ENCODE measurements at places on chromosomes 7 and 10.

DNA sequence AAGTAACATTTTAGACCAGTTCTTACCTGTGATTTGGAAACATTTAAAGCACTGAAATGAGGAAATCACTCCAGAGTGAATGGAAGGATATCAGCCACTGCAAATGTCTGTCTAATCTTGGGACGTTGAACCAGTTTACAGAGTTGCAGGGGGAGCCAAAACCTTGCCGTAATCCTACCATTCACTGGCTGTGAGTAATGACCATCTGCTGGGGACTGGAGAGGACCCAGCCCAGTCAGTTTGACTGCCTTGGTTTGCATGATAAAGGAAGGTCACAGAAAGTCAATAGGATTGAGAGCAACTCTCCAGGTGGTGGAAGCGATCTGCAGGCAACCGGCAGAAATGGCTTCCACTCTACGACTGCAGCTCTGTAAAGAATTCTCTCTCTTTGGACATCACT is 167.2 kb downstream of the AKR1D1 start:
- DNase-seq, result no peak

DNA sequence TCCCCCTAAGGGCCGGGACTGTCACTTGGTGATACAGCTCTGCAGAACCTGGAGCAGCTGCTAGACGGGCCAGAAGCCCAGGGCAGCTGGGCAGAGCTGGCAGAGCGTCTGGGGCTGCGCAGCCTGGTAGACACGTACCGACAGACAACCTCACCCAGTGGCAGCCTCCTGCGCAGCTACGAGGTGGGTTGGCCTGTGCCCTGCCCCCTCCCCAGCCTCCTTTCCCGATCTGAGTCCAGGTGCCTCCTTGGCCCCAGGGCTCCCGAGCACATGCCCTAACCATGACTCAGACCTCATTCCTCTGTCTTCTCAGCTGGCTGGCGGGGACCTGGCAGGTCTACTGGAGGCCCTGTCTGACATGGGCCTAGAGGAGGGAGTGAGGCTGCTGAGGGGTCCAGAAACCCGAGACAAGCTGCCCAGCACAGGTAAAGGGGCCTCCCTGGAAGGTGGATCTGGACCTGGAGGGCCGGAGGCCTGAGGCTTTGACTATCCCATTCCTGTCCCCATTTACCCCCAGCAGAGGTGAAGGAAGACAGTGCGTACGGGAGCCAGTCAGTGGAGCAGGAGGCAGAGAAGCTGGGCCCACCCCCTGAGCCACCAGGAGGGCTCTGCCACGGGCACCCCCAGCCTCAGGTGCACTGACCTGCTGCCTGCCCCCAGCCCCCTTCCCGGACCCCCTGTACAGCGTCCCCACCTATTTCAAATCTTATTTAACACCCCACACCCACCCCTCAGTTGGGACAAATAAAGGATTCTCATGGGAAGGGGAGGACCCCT is 6.4 kb downstream of the NFKB2 start:
- DNase-seq, result no peak

- DNase-seq, result no peak
These were observed 7.5 kb downstream of the AGK start for GRCh38 chr7:141558544-141559183.

GRCh38 chr7:83519240-83519639 is 129.7 kb downstream of the SEMA3E start:
- no peak for DNase-seq

DNA sequence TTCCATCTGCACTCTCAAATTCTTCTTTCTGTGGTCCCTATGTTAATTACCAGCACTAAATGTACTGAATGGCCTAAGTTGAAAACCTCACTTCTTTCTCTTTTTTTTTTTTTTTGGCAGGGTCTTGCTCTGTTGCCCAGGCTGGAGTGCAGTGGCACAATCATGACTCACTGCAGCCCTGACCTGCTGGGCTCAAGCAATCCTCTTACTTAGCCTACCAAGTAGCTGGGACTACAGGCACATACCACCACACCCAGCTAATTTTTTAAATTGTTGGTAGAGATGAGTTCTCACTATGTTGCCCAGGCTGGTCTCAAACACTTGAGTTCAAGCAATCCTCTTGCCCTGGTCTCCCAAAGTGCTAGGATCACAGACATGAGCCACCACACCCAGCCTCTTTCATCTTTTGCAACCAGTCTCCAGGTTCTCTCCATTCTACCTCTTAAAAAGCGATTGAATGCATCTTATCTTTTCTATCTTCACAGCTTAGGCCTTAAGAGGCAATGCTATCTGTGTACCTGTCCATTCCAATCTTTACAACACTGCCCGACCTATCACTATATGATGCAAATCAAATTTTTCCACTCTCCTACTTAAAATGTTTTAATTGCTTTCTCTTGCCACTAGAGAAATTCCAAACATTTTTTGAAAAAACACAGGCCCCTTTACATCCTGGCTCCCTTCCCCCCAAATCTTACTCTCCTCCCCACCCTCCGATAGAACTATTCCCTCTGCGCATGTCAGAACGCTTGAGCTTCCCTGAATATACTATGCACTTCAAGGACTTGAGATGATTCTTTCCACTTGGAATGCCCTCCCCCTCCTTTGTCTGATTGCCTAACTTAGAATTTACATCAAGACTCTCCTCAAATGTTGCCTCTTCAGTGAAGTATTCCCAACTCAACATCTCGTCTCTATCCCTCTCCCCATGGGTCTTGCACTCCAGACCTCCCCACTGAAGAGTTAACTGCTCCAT is 6.0 kb downstream of the ICA1 start:
- no peak for DNase-seq

- DNase-seq, result no peak
These were observed 13.7 kb downstream of the SRGN start for GRCh38 chr10:69101451-69102095.

- no peak for DNase-seq
These were observed 108.5 kb upstream of the C7orf33 start for GRCh38 chr7:148481971-148482626.

GRCh38 chr7:94378356-94378755 is 16.3 kb upstream of the COL1A2 start:
- no peak for DNase-seq

DNA sequence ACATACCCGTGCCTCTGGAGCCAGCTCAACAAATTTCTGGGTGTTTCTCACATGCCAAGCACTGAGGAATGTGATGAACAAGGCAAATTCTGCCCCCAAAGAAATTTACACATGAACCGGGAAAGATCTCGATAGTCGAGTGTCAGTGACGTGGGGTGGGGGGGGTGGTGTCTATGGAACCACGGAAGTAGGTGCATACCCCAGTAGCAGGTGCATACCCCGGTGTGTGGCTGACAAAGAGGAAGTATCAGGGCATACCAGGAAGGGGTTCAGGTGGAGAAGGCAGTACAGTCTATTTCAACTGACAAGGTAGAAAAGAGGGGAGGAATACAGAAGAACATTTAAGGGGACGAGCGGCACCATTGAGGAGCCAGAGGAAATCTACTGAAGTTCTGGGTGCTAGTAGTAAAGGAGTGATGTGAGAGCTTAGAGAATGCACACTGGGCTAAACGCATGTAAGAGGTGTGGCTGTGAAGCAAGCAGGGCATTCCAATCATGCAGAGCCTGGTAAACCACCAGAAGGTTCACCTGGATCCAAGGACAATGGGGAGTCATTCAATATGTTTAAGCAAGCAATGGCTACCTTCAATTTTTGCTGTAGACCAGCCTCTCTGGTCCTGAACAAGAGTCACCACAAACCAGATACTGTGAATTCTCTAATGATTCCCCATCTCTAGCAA is 6.2 kb downstream of the CCDC6 start:
- DNase-seq, result no peak

GRCh38 chr10:8504499-8504898 is 450.0 kb downstream of the GATA3 start:
- DNase-seq, result no peak

DNA sequence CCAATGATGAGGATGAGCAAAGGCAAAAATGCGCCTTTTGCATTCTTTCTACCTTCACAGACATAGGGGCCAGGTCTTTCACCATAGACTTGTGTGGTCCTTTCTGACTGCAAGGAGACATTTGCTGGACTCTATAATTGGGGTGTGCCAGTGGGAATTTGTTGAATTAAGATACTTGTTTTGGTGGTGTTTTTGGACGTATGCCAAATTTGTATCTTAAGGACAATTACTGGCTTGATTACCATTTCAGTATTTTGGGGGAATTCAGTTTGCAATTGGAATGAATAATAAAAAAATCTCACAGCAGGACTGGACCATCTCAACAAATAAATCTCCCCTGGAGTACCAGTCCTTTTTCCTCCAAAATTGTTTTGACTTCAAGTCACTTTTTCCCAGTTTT is 47.9 kb downstream of the SND1 start:
- no peak for DNase-seq

- no peak for DNase-seq
These were observed 513.6 kb downstream of the HTR7 start for GRCh38 chr10:90344226-90344625.

GRCh38 chr10:132363921-132364593 is 32.1 kb downstream of the LRRC27 start:
- no peak for DNase-seq

DNA sequence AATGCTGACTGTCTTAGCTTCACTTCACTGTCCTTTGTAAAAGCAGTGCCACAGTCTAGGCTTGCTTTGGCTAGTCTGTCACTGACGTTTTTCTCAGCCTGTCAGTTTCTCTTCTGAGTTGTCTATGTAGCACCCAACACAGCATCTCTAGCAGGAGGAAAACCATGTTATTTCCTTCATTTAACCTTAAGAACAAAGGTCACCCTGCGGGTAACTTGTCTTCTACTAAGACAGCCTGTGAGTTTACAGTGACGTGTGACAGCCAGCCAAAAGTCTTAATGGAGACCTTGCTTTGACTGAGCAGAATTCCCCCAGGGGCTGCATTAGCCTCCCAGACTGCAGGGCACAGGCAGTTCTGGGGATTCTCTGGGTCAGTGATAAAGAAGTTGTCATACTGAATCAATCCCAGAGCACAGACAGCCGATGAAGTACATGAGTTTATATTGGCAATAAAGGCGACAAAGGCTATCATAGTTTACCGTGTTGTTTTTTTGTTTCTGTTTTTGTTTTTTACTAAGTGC is 296.0 kb upstream of the KIAA1217 start:
- no peak for DNase-seq

GRCh38 chr7:25626451-25627131 is 398.3 kb upstream of the NPVF start:
- DNase-seq, result no peak

DNA sequence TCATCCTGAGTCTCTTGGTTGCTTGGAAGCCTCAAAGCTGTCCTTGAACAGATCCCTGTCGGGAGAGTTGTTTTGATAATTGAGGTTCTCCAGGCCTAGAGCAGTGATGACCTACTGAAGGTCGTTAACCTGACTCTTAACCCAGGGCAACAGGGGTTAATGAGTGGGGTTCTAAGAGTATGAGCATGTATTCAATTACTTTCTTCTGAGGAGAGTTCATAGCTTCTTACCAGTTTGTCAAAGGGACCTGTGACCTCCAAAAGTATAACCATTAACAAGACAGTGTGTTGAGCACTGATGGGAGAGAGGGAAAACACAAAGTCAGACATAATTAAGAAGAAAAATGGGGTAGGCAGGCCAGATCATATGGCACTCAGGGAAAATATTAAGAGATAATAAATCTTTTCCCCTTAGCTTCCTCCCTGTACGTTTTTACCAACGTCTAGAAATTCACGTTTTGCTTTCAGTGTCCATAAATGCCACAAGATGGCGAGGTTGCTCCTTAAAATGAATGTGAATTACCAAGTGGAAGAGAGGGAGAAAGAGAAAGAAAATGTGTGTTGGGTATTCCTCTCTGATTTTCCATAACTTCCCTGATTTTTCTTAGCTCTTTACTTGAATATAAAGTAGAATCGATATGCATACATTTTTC is 97.6 kb downstream of the SUGCT start:
- DNase-seq, result no peak

DNA sequence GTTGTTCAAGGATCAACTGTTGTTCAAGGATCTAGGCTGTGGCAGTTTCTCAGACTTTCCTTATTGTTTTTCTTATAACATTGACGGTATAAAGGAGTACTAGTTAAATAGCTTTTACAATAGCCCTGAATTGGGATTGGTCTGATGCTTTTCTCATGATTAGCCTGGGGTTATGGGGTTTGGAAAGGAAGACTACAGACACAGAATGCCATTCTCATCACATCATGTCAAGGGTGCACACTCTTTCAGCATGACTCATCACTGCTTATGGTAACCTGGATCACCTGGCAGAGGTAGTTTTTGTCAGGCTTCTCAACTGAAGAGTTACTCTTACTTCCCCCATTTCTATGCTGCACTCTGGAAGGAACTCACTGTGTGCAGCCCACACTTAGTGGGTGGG is 194.2 kb upstream of the NPSR1 start:
- no peak for DNase-seq

GRCh38 chr10:76023007-76023406 is 591.6 kb downstream of the LRMDA start:
- DNase-seq, result no peak

GRCh38 chr10:124318811-124319210 is 99.9 kb downstream of the OAT start:
- DNase-seq, result no peak

DNA sequence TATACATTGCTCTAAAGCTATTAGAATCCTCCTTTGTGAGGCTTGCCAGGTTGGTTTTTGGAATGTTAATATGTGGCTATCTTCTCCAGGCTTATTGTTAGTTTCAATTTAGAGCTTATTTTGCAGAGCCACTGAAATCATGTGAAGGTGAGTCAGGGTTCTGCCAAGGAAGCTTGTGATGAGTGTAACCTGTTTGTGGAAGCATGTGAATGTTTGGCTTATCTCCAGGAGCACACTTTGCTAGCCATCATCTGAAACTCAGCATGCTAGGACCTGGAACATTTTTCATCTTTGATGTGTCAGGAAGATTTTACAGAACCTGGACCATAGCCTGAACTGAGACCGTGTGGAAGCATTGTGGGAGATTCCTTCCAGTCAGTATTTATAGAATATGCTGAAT is 197.3 kb downstream of the PPP1R9A start:
- DNase-seq, result peak; percentile 31

DNA sequence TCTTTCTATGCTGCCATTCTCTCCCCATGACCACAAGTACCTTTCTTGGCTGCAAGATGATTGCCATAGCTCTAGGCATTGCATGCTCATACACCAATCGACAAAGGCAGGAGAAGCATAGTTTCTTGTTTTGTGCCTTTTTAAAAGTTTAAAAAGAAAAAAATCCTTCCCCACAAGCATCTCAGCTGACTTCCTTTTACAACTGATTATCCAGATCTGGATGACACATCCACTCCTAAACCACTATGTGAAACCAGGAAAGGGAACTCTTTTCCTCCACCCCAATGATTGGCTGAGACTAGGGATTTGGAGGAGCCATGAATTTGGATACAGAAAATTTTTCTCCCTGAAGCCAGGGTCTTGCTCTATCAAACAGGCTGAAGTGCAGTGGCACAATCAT is 14.5 kb upstream of the LRRC4 start:
- DNase-seq, result no peak

Measured in breast epithelium (tissue), 4 donors.